Head of caudate nucleus (tissue), 42 donors: ENCODE measurements at places on chromosomes 6 and 20.

GRCh38 chr20:64038565-64039292 lies 2.7 kb downstream of the C20orf204 start:
- DNase-seq = peak; percentile 58

DNA sequence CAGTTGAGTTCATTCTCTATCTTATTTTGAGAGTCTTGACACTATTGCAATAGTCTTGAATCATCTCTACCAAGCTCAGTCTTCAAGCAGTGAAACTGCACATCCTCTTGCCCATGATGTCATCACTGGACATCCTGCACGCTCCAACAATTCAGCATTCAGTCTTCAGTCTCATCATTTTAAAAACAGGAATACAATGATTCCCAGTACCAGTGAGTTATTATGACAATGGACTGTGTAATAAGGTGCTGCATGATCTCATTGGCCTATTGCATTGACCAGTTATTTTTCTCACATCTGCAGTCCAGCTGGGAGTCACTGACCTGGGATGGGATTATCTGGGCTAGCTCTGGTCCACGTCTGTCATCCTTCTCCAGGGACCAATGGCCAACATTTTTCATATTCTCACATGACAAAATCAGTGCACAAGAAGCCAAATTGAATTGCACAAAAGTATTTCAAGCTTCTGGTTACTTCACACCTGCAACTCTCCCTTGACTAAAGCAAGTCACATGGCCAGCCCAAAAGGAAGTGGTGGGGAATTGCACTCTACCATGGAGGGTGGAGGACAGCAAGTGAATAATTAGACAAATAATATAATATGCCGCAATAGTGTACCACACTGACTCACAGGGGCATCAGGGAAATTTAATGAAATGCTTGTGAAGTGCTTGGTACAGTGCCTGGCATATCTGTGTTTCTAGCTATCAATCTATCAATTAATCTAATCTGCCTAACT lies 6.4 kb upstream of the CST2 start:
- no peak for DNase-seq

- DNase-seq = no peak
These were observed 587.0 kb upstream of the FLRT3 start for GRCh38 chr20:14924433-14924832.

- no peak for DNase-seq
These were observed 757 bp downstream of the RAET1E start for GRCh38 chr6:149897015-149897697.

GRCh38 chr6:21808551-21809242 lies 215.1 kb downstream of the SOX4 start:
- DNase-seq = no peak

DNA sequence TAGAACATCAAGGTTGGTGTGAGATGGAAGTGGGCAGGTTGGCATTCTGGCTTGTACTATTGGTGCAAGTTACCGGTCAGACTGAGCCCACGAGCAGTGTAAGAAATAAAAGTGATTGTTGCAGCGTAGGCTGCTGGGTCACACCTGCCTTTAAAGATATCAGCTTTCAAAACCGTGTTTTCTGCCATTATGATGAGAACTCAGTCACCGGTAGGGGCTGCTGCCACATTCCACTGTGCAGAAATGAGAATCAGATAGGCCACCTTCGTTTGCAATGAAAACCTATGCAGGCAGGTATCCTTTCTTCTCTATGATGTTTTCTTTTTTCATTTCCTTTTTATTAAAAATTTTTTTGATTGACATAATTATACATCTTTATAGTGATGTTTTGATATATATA lies 168.5 kb downstream of the MYLK4 start:
- no peak for DNase-seq

DNA sequence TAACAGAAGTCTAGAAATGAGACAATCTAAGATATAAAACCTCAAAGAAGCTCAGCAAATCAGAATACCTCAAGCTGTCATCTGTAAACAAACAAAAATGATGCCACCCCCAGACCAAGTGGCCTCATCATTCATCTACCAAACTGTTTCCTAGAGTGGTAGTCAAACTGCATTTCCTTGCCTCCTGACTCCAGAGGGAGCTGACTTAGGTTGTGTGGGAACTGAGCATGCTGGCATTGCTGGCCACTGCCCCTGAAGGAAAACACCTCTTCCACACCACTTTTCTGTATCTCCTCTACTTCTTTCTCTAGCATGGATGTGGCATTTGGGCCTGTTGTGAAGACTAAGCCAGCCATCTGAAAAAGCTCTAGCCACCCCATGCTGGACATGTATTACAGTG lies 56.3 kb downstream of the ZHX3 start:
- no peak for DNase-seq

DNA sequence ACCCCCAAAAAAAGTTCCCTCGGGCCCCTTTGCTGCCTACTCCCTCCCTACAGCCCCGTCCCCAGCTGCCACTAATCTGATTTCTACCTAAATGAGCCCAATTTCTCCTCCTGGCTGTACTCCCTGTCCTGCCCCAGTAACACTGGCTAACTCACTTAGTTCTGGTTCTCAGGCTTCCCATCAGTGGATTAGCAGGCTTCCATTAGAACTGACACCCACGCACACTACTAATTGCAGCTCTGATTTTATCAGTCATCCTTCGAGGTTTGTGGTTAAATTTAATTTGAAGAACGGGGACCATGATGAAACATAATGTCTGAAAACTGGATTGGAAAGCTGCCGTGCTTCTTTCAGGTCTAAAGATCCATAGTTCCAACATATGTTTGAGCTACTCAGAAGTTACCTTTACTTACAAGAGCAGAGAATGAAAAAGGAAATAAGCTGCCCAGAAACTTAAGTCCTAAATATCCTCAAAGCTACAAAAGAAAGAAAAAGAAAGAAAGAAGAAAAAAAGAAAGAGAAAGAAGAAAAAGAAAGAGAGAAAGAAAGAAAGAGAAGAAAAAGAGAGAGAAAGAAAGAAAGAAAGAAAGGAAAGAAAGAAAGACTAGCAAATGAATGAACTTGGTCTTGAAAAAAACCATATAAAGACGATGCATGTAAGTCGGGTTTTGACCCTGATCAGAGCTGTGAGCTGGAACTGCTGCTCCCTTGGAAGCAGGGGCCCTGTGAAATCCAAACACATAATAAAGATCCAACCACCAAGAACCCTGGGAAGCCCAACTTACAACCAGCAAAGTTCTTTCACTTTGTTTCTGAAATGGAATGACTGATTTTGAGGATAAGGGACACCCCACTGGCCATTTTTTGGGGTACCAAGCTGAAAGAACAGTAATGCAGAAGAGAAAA lies 51.7 kb downstream of the CNKSR3 start:
- no peak for DNase-seq

DNA sequence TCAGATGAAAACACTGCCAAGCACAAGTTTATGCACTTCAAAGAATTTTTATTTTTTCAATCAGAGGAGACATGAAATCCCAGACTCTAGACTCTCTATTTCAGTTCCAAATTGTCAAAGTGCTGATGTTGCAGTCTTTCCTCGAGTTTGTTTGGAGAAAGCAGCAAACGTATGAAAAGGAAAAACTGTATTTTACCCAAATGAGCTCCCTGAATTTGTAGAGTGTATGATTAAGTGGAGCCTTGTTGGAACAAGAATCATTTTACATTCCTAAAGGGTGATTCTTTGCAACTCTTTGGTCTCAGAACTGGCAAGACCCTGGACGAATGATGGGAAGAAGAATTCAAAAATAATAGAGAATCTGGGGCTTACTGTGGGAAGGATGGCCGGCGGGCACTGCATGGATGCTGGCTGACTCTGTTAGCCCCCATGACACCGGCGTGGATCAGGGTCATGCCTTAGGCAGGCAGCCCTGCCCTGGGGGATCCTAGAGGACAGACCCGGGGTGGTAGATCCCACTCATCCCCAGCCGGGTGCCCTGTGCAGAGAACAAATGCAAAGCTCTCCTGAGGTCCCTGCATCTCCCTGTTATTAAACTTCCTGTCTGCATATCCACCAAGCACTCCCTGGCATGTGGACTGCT lies 207.4 kb downstream of the FNDC1 start:
- DNase-seq = no peak

- no peak for DNase-seq
These were observed 17.4 kb downstream of the PLEKHG1 start for GRCh38 chr6:150617062-150617461.

GRCh38 chr6:116580198-116580597 lies 8.9 kb downstream of the RWDD1 start:
- DNase-seq = no peak

DNA sequence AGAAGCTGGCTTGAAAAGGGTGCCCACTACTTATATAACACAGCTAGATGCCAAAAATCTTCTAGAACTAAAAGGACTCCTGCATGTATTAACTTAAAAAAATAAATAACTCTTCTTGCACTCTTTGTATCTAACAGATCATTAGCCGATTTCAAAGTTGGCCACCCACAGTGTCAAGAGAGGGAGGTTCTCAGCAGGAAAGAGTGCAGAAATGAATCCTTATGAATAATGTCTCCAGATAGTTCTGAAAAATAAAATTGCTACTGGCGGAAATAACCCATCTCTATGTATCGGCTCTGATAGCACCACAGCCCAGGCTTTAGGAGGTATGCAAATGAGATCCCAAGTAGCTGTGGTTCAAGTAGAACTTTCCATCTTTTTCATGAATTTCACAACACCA lies 232.7 kb downstream of the PHF3 start:
- no peak for DNase-seq

DNA sequence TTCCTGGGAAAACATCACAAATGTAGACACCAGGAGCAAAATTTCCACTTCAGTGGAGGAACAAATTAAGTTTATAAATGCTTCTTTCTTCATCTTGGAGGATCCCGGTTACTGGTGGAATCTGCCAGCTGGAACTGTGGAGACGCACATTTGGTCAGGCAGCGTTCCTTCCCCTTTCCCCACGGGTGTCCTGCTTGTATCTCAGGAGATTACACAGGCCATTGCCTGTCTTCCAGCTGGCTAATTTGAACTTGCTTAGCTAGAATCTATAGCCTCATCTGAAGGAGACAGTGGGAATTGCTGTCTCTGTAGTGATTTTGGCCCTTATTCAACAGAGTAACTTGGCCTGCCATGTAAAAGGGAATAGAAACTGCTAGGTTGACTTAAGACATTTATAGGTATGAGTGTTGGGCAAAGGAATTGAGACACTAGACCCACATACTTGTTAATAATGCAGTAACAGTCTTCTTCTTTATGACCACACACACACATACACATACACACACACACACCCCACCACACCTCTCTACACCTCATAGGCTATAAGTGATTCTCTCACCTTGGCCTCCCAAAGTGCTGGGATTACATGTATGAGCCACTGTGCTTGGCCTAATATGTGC lies 34.4 kb downstream of the TSBP1 start:
- no peak for DNase-seq

- DNase-seq = no peak
These were observed 145.5 kb upstream of the STMND1 start for GRCh38 chr6:16956361-16956760.

DNA sequence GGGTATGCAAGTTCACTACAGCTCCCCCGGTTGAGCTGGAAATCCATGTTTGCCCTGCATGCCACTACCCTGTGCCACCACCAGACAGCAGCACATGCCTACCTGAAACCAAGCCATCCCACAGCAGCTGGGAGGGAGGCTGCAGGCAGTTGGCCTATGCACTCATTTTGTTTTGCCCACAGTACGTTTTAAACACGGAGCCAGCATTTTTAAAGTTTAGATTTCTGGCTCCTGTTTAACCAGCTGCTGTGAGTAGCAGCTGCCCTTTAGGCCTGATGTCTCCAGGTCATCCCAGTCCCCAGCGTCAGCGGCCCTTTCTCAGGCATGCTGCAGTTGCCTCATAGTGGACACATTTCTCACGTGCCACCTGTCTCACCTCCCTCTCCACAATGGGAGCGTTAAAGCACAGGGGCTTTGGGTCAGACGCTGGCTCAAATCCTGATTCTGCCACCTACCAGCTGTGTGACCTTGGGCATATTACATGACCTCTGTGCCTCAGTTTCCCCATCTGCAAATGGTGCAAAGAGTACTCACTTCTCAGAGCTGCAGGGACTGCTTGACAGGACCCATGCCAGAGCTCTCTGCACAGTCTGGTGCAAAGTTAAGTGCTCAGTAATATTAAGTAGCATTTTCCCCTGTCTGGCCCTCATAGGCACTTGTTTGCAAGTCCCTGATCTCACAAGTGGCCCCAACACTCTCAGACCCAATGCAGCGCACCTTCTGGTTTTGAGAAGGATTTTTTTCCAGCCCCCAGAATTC lies 8.2 kb upstream of the UBE2V1 start:
- DNase-seq = peak; percentile 81

GRCh38 chr6:63525186-63525878 lies 46.9 kb upstream of the LOC128125822 start:
- no peak for DNase-seq

DNA sequence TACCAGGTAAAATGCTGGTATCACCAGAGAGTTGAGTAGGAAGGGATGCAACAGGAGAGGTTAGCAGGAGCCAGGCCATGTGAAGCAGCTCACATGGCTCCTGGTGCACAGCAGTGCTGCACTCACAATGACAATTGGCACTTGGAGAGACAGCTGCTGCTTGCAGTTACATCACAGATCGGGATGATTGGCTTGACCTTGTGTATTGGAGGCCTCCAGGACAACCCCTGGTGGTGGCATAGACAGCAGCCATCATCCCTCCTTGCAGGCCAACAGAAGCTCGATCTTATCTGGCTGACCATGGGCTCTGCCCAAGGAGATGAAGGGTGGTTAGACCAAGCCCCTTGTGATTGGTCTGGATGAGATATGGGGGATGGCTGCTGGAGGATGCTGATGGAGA lies 73.0 kb downstream of the EYA2 start:
- no peak for DNase-seq

- DNase-seq = no peak
These were observed 24.2 kb downstream of the PRPH2 start for GRCh38 chr6:42698217-42698616.

DNA sequence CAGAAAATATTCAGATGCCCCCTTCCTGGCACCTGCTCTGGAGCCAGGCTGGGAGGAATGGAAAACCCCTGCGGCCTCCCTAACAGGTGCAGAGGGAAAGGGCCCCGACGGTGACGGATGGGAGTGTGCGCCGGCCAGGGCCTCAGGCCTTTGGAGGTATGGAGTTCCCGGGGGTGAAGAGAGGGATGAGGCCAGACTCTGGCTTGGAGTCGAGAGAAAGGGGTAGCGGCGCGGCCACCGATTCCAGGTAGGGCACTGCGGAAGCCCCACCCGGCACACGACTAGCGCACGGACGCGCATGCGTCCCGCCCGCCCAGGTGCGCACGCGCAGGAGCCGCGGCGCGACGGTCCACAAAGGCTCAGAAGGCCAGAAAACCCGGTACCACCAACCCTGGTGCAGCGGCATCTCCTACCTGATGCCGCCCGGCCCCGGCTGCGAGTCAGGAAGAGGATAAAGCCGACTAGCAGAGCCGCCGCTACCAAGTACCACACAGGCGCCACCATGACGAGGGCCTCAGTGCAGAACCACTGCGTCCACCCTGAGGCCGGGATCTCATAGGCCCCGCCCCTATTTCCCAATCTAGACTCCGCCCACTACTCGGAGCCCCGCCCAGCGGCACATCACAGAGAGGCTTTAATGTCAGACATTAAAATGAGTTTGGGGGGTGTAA lies at the start of gene DDRGK1:
DDRGK1 (minus strand) TSS at position 559 of the 671 bp plus-strand sequence; CDS start at position 504, 55 bp downstream.
- DNase-seq = peak; percentile 91

GRCh38 chr20:4748847-4749246 lies 27.1 kb downstream of the PRND start:
- no peak for DNase-seq

- DNase-seq = no peak
These were observed 54.3 kb upstream of the GATA5 start for GRCh38 chr20:62529896-62530642.
